ENCODE measurements at places on chromosomes 7 and 10.

DNA sequence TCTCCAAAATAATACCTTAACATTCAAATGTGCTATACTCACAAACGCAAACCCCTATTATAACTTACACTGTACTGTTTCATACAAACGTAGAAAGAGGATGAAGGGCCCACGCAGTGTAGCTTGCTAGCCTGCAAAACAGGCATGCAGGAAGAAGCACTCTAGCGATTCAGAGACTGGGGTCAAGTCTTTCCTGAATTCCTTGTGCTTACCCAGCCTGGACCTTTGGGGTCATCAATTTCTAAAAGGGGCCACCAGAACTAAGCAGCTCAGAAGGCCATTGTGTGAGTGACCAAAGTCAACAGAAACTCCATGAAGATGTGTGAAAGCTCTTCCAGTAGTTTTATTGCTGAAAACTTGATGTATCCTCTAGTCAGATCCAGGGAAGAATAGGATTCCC is 111.9 kb downstream of the SVIL start:
- no peak for DNase-seq

DNA sequence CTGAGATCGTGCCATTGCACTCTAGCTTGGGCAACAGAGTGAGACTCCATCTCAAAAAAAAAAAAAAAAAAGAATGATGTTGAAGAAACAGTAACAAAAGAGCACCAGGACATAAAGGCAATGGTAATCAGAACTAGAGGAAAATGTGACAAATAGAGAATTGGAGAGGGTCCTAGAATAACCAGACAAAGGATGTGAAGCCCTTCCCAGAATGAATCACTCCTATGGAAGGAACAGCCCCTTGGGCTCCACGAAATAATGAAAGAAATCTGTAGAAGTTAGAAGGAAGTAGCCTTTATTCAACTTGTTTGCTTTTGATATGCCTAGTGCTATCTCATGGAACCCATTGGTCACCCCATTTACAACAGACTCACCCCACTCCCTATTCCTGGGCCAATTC is 169.2 kb downstream of the SUGCT start:
- no peak for DNase-seq

DNA sequence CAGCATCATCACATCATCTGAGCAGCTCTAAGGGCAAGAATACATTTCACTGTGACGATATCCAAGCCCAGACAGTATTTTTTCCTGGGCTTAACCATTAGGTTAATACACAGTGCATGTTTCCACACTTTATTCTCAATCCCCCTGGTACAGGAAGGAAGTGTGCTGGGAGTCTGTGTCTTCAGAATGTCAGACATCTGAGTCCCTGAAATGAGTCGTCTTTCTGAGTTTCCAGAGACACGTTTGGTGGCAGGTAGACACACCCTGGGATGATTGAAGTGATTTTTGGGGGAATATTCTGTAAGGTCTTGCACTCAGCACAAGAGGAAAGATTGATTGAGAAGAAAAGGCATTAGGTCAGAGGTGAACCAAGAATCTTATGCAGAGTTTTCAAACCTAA is 13.1 kb upstream of the SHH start:
- DNase-seq: no peak

GRCh38 chr10:22053048-22053447 is 49.5 kb upstream of the DNAJC1 start:
- DNase-seq: no peak

GRCh38 chr10:125103466-125103865 is 56.9 kb downstream of the CTBP2 start:
- DNase-seq: no peak

All from activated T-cell treated with anti-CD3 and anti-CD28 coated beads for 4 hours (primary cell).